ENCODE measurements at places on chromosomes 2 and 18. TPM values are rescaled to one million over a fixed set of nuclear protein-coding genes. Genes with fewer than 3 reads are reported as not detected.

The SPC25 gene
- 0.93 TPM for total RNA-seq

The GREB1L gene
- total RNA-seq = 5.1 TPM

The TXNDC2 gene
- 0.21 TPM for total RNA-seq

The TSPYL6 gene
- total RNA-seq = 0.12 TPM

The TRIB2 gene
- 63.4 TPM for total RNA-seq

The METAP1D gene
- total RNA-seq = 2.9 TPM

The ATP8B1 gene
- total RNA-seq = 101 TPM

The TMEM178A gene
- 5.0 TPM for total RNA-seq

The ZNF804A gene
- total RNA-seq = 0.33 TPM

The CNTNAP5 gene
- not detected for total RNA-seq

The TMEM182 gene
- total RNA-seq = 4.5 TPM

The CACNB4 gene
- 14.3 TPM for total RNA-seq

The PRKAG3 gene
- total RNA-seq = 1.0 TPM

The ZNF519 gene
- total RNA-seq = 6.1 TPM

The NT5DC4 gene
- total RNA-seq = not detected

The CDKL4 gene
- 0.88 TPM for total RNA-seq

The GRB14 gene
- 6.2 TPM for total RNA-seq

The GCG gene
- not detected for total RNA-seq

The FN1 gene
- 6,899 TPM for total RNA-seq

The CPO gene
- 0.58 TPM for total RNA-seq

The CYP27C1 gene
- total RNA-seq = 0.42 TPM

The ASAP2 gene
- total RNA-seq = 72.4 TPM

The CYRIA gene
- 24.9 TPM for total RNA-seq

The C2orf15 gene
- not detected for total RNA-seq

The MYCN gene
- total RNA-seq = 0.45 TPM

The ABCG5 gene
- total RNA-seq = not detected

Data from aorta (tissue), 5 donors.